ENCODE measurements at places on chromosomes 16 and 17.
A peak's percentile ranks its signal among the peaks of the same experiment; 100 is the strongest.

DNA sequence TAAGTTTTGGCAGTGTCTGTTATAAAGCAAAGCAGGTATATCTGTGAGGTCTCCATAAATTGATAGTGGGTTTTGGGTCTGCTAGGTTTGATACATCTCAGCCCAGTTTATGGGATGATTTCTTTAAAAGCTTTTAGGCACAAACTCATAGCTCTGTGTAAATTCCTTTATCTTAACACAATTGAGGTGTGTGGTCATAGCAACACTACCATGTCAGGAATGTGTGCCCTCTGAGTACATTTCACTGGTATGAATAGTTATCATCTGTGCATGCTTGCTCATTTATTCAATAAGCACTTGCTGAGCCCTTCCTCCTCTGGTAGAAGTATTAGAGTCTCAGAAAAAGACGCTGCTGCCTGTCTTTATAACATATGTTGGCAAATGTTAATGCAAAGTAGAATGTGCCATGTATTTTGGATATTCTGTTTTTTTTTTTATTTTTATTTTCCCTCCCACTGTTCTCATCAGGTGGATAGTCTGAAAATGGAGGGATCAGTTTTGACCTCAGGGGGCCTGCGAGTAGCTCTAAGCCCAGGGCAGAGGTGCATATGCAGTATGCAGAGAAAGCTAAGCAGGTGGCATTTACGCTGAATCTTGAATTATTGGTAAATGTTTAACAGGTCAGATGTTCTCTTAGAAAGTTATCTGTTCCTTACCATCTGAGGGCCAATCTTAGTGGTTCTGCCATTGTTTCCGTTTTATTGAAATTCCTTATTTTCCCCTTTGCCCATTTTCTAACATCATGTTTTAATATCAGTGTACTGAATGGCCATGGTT is 90.7 kb downstream of the WNT3 start:
- no peak for DNase-seq

- DNase-seq = no peak
These were observed 868.4 kb upstream of the SOX9 start for GRCh38 chr17:71252436-71252835.

GRCh38 chr17:82832411-82832810 is 7.4 kb downstream of the ZNF750 start:
- no peak for DNase-seq

GRCh38 chr16:82860071-82860470 is 233.3 kb downstream of the CDH13 start:
- DNase-seq = no peak

GRCh38 chr17:78176548-78177025 is 8.2 kb downstream of the SYNGR2 start:
- DNase-seq = peak; percentile 83

DNA sequence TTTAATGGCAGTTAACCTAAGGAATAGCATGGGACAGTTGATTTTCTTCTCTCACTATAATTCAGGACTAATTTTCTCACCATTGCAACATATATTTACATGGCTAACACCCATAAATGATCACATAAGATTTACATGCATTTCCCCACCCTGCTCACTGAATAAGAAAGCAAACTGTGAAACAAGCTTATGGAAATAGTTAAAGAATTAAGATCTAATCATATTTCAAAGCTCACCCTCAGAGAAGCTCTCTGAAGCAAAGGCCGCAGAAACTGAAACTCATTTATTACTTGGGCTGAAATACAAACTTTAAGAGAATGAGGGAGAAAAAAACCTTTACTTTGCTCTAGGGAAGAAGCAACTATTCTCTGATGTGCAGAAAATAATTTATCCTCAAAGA is 218.7 kb upstream of the AXIN2 start:
- DNase-seq = no peak

DNA sequence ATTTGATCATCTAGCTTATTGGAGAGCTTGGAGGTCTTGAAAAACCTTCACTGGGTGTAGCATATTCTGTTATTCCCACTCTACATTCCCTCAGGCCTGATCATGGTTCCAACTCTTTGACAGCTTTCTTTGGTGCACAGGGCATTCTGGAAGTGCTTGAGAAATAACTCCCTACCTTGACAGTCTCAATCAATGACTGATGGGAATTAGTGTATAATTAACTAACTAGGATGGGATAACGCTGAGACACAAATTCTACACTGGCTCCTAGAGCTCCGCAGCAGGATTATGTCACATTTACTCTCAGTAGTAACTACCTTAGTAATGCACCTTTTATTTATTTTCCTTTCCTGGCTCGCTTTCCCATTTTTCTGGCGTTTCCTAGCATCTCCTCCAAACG is 236.4 kb downstream of the MAP2K6 start:
- no peak for DNase-seq

- no peak for DNase-seq
These were observed 3.3 kb upstream of the CES1 start for GRCh38 chr16:55836158-55836611.

DNA sequence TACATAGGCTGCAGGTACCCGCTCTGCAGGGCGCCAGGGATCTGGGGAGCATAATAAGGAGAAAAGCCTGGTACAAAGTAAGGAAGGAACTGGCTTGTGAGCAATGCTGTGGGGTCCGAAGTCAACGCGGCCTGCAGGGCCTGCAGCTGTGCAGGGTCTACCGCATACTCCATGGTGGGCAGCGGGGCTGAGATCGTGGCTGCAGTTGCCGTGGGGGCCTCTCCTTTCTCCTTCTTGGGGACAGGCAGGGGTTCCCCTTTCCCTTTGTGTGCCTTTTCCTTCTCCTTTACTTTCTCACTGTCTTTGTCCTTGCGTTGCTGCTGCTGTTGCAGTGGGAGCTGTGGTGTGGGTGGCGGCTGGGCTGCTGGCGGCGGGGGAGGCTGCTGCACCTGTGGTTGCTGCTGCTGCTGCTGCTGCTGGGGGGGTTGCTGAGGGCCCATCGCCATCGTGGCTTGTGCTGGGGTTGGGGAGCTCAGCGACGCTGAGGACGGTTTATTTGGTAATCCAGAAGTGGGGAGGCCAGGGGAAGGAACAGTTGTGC is 259.6 kb downstream of the ZFHX3 start:
- no peak for DNase-seq

Measured in stimulated activated naive CD8-positive, alpha-beta T cell treated with anti-CD3 and anti-CD28 coated beads, Interleukin-15, Interleukin-2, amounts not matched to agents 100 U/mL and 50 U/mL, for 24 hours (primary cell).